Fibroblast of gingiva (primary cell): ENCODE measurements at places on chromosomes 5 and 9.
A peak's percentile ranks its signal among the peaks of the same experiment; 100 is the strongest.

- peak; percentile 24 for DNase-seq
Measured at GRCh38 chr9:69898714-69899209, 78.1 kb downstream of the CFAP95 start.

DNA sequence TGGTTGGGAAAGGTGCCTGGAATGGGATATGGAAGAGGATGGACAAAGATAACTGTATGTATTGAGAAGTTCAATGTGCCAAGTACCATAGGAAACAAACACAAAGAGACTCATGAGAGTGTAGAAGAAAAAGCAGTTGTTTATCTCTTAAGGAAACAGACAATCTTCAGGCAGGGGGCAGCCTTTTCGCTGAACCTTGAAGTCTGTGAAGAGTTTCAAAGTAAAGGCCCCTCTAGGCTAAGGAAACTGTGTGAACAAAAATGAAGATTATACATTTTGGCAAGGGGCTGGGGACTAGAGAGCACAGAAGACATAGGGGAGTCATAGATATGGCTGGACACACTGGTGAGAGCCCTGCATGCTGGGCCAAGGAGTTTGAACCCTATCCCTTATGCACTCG is 27.5 kb upstream of the FRMPD1 start:
- no peak for DNase-seq

DNA sequence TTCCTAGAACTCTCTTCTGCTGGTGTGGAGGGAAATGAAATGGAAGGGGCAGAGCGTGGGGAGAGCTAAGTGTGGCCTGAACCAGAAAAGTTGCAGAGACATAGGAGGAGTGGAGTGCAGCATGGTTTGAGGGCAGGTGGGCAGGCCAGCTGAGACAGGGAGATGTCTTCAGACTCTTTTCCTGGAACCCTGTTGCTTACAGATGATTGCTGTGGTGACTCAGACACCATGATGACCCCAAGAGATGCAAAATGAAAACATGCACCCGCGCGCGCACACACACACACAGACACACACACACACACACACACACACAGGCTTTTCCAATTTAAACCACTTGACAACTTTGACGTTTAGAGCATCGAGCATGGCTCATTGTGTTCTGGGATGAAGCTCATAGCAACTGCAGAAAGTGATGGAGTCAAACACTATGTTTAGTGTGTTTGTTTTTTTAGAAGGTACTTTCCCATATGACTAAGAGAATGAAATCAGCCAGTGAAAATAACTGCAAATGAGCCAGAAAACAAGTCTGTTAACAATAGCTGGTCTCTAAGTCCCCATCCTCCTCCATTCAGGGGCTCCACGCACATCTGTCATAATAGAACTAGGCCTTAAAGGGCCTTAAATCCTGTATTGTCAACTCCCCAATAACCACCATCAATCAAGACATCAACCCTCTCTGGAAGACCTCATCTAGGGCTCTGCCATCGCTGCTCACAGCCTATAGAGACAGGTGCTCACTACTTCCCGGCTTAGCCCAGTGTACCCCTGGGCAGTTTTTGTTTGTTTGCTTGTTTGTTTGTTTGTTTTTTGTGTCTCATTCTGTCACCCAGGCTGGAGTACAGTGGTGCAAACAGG is 9.6 kb downstream of the TMOD1 start:
- peak; percentile 22 for DNase-seq

DNA sequence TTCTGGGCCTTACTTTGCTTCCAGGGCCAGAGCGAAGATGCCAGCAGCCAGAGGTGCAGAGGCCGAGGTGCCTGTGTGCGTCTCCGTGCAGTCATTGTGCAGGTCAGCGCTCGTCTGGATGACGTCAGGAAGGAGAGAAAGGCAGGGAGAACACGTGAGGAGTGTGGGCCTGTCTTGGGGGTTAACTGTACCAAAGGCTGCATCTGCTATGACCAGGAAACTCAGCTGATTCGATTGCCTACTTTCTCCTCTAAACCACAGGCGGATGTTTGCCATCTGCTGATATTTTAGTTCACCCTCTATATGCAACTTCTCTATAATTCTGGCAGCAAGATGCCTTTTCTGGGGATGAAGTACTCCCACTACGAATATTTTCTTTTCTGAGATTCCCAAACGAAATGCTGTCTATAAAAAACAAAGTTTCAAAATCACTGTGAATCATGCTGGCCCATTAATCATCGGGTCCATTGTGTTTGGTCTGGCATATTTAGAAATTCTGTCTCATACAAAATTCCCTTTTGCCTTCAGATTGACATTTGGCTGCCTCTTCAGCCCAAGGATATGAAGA is 24.8 kb downstream of the PCSK1 start:
- DNase-seq: peak; percentile 91

GRCh38 chr9:138016406-138017187 is 139.0 kb downstream of the CACNA1B start:
- DNase-seq: no peak

GRCh38 chr5:112685931-112686330 is 51.8 kb upstream of the APC start:
- DNase-seq: peak; percentile 28
